ENCODE measurements at places on chromosomes 2 and 18. TPM values are rescaled to one million over a fixed set of nuclear protein-coding genes. Genes with fewer than 3 reads are reported as not detected.

DNA sequence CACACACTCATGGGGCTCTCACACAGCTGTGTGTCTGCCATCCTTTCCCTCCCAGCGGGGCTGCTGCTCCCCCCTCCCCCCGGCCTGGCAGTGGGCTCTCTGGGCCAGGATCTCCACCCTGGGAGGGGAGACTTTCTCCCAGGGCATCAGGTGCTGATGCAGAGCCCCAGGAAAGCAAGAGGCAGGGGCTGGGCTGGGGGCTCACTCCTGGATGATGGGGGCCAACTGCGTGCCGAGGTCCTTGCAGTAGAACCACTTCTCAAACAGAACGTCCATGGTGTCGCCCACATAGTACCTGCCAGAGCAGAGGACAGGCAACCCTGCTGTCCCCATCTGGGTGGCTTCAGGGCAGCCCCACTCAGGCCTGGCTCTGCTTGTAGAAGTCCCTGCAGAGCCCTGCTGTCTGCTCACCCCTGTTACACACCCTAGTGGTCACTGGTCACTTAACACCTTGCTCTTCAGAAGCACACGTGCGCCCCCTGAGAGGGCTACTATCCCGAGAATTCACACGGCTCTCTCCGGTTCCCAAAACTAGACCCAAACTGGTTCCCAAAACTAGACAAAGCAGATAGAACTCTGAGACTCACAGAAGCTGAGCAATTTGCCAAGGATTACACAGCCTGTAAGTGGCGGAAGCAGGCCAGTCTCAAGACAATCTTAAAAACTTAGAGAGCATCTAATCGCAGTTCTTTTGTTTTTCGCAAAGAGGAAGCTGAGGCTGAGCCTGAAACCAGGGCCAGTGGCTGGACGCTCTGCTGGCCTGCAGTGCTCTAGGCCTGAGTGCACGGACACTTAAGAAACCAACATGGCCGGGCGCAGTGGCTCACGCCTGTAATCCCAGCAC, 6.6 kb upstream of the OXER1 start:
- H3K36me3 ChIP-seq: no peaks in the 10 kb centered on the region
- H3K27me3 ChIP-seq: no peaks in the 10 kb centered on the region
- DNase-seq: peak; percentile 6

GRCh38 chr2:198657512-198658121, 800.1 kb downstream of the SATB2 start:
- no peaks in the 10 kb centered on the region for H3K4me1 ChIP-seq
- no peaks in the 10 kb centered on the region for H3K36me3 ChIP-seq
- H3K27ac ChIP-seq: no peak overlapping the region
- peak; percentile 12 for DNase-seq
- H3K4me3 ChIP-seq: no peak overlapping the region

- H3K27ac ChIP-seq: no peak overlapping the region
- H3K36me3 ChIP-seq: peaks cover 13% of the 10 kb centered on the region
- no peak for DNase-seq
- no peak overlapping the region for H3K4me3 ChIP-seq
- no peaks in the 10 kb centered on the region for H3K27me3 ChIP-seq
- peaks cover 53% of the 10 kb centered on the region for H3K4me1 ChIP-seq
These were observed 7.2 kb downstream of the NPC1 start for GRCh38 chr18:23578891-23579653.

GRCh38 chr2:142602418-142602989, 275.0 kb upstream of the KYNU start:
- H3K27ac ChIP-seq: no peak overlapping the region
- no peaks in the 10 kb centered on the region for H3K27me3 ChIP-seq
- H3K36me3 ChIP-seq: no peaks in the 10 kb centered on the region
- H3K4me1 ChIP-seq: no peaks in the 10 kb centered on the region

DNA sequence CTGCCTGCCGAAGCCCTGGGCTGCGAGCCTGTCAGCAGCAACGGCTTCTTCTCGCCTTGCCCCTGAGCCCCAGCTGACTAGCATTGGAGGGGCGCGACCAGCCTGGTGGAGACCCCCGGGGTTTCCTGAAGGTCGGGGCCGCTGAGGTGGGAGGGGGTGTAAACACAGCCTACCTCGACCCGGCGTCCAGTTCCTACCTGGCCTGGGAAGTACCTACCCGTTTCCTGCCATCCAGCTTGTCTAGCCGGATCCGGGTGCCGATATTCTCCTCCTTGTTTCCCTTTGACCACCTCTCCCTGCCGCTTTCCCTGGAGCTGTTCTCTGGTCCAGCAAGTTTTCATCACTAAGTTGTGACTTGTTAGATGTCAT, 511 bp downstream of the MOB4 start:
- no peaks in the 10 kb centered on the region for H3K27me3 ChIP-seq
- peaks cover 40% of the 10 kb centered on the region for H3K4me1 ChIP-seq
- H3K4me3 ChIP-seq: peak overlapping the region; percentile 98
- peak; percentile 41 for DNase-seq
- H3K36me3 ChIP-seq: peaks cover 10% of the 10 kb centered on the region

DNA sequence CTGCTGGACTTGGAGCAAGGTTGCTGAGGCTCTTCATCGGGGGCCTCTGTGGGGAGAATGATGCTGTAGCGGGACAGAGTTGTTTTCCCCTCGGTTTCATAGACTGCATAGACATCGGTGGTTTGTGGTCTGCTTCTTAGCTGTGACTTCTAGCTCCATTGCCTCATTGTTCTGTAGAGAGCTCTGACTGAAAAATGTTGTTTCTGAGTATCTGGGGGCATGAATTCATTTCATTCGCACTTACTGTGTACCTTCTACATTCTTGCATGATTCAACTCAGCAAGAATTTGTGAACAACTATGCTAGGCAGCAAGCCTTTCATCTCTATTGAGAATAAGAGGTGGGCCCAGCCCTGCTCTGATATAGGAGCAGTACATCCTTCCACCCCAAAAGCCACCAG, 406.8 kb downstream of the NBAS start:
- no peaks in the 10 kb centered on the region for H3K36me3 ChIP-seq
- no peak overlapping the region for H3K27ac ChIP-seq
- H3K27me3 ChIP-seq: peaks cover 3% of the 10 kb centered on the region

HRH4 gene
- not detected for total RNA-seq

DNA sequence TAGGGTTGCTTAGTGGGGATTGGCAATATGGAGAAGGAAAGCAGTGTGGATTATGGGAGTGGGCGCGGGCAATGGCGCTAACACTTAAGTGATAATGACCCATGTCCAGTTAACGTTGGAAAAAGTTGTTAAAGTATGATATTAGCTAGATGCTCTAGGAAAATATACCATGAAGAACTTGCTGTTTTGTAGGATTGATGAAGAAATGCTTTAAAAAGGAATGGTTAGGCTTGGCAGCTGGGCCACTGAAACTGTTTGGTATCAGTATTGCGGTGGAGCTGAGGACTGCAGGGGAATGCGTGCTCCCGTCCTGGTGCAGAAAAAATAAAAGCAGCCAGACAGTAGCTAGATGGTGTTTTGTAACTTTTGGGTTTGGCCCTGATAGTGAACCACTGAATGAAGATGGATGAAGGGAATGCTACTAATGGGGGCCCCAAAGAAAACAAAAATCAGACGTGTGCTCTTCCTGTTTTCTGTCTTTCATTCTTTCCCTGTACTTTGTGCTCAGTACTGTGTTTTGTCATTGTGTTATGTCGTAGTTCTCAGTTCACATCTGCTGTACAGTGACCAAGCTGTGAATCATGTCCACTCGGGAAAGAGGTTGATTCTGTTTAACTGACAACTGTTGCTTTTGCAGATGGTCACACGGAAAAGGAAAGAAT, 999 bp downstream of the INSIG2 start:
- no peak overlapping the region for H3K27ac ChIP-seq
- DNase-seq: peak; percentile 51
- H3K27me3 ChIP-seq: no peaks in the 10 kb centered on the region
- H3K4me3 ChIP-seq: peak overlapping the region; percentile 86

GPR75 gene
- 0.10 TPM for total RNA-seq

DNA sequence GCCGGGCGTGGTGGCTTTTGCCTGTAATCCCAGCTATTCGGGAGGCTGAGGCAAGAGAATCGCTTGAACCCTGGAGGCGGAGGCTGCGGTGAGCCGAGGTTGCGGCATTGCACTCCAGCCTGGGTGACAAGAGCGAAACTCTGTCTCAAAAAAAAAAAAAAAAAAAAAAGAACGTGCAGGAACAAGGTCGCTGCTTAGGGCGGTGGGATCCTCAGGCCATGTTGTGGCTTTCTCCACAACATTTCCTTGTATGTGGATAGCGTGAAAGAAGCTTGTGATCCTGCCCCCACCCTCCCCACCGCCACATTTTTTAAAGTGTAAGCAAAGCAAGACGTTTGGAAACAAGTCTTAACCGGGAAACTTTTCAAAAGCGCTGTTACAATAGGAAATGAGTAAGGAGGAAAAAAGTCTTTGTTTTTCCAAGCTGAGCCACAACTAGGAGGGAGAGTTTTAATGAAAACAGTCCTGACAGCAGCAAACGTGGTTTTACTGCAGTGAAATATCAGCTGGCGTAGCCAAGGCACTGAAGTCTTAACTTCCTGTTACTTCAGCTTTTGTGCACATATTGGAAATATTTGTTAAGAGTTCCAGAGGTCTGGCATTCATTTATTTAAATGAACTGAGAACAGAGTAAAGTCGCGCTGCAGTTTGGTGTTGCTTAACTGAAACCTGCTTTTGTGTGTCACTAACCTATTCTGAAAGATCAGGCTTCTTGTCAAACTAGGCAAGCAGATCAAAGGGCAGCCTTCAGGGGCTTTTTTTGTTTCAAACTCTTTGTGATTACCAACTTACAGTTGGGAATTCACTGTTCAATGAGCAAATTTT, 3.8 kb downstream of the TGIF1 start:
- peak; percentile 78 for DNase-seq
- H3K27me3 ChIP-seq: no peaks in the 10 kb centered on the region
- peak overlapping the region; percentile 99 for H3K27ac ChIP-seq
- peaks cover 57% of the 10 kb centered on the region for H3K4me1 ChIP-seq
- H3K4me3 ChIP-seq: peak overlapping the region; percentile 89
- H3K36me3 ChIP-seq: peaks cover 33% of the 10 kb centered on the region

PDE1A gene
- not detected for total RNA-seq

GRCh38 chr2:43262951-43263350, 36.5 kb upstream of the ZFP36L2 start:
- H3K36me3 ChIP-seq: peaks cover 8% of the 10 kb centered on the region
- H3K4me3 ChIP-seq: no peak overlapping the region
- no peaks in the 10 kb centered on the region for H3K4me1 ChIP-seq
- no peaks in the 10 kb centered on the region for H3K27me3 ChIP-seq

- H3K4me1 ChIP-seq: peaks cover 22% of the 10 kb centered on the region
- H3K4me3 ChIP-seq: no peak overlapping the region
- H3K27me3 ChIP-seq: no peaks in the 10 kb centered on the region
- no peak for DNase-seq
- H3K36me3 ChIP-seq: peaks cover 36% of the 10 kb centered on the region
These were observed 62.0 kb downstream of the BIRC6 start for GRCh38 chr2:32418778-32419177.

DNA sequence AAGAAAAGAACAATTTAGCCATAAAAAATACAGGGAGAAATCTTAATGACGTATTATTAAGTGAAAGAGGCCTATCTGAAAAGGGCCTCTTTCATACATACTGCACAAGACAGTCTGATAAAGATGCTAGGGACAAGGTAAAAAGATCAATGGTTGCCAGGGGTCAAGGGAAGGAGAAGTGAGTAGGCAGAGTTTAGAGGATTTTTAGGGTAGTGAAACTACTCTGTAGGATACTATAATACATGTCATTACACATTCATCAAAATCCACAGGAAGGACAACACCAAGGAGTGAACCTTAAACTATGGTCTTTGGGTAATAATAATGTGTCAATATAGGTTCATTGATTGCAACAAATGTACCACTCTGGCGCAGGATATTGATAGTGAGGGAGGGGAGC, 289.3 kb downstream of the FSIP2 start:
- peaks cover 6% of the 10 kb centered on the region for H3K36me3 ChIP-seq
- no peak overlapping the region for H3K4me3 ChIP-seq
- H3K4me1 ChIP-seq: no peaks in the 10 kb centered on the region
- H3K27me3 ChIP-seq: no peaks in the 10 kb centered on the region

DNA sequence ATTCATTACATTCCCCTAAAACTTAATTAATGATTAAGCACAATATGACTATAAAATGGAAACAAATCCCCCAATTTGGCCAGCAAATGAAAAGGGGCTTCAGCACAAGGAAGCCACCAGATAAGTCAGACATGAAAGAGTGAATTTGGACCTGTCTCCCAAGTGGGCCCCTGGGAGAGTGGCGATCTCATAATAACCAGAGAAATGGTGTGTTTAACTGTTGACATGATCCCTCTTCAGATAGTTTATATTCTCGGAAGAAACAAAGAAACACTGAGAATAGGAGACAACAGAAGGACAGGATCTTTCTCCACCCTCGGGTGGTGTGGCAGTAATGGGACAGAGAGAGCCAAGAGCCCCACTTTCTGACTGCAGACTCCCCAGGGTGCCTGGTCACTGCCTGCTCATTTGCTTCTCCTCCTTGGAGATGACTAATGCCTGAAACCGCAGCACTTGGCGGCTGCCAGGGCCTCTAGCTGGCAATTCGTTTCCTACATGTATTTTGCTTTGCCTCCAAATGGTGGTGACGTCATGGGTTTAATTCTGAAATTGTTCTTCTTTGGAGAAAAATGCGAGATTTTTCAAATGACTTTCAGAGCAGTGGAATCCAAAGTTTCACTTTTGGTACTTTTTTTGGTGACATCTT, 46.4 kb upstream of the SPP2 start:
- no peaks in the 10 kb centered on the region for H3K36me3 ChIP-seq
- peak; percentile 41 for DNase-seq
- no peaks in the 10 kb centered on the region for H3K27me3 ChIP-seq
- no peak overlapping the region for H3K4me3 ChIP-seq

- peaks cover 42% of the 10 kb centered on the region for H3K36me3 ChIP-seq
- no peak overlapping the region for H3K27ac ChIP-seq
- H3K27me3 ChIP-seq: no peaks in the 10 kb centered on the region
These were observed 70.9 kb upstream of the EML6 start for GRCh38 chr2:54652540-54652939.

- no peaks in the 10 kb centered on the region for H3K36me3 ChIP-seq
- H3K4me3 ChIP-seq: no peak overlapping the region
- H3K27ac ChIP-seq: no peak overlapping the region
- DNase-seq: peak; percentile 41
These were observed 74.9 kb upstream of the KLF7 start for GRCh38 chr2:207240649-207241048.

DNA sequence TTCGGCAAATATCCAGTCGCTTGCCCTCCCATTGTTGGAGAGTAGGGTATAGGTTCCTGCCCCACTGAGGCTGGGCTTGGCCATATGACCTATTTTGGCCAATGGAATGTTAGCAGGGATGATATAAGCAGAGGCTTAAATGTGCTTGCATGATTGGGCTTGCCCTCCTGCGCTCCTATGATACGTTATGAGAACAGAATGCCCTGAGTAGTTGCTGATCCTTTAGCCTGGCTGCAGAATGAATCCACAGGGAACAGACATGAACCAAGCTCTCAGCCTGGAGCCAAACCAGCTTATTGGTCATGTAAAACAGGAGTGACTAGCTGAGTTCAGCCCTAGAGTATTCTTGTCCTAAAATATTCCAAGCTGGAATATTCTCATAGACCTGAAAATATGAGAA, 34.8 kb upstream of the IMP4 start:
- no peaks in the 10 kb centered on the region for H3K27me3 ChIP-seq
- no peaks in the 10 kb centered on the region for H3K36me3 ChIP-seq
- no peak for DNase-seq
